Mesothelial cell of epicardium (in vitro differentiated cells): ENCODE measurements at places on chromosomes 3 and 15. TPM values are rescaled to one million over a fixed set of nuclear protein-coding genes. Genes with fewer than 3 reads are reported as not detected.

GRCh38 chr15:40481341-40482074 lies 10.7 kb downstream of the CHST14 start:
- H3K4me1 ChIP-seq, result peaks cover 3% of the 10 kb centered on the region
- H3K4me3 ChIP-seq, result no peak overlapping the region
- no peak overlapping the region for H3K27ac ChIP-seq
- H3K36me3 ChIP-seq, result no peaks in the 10 kb centered on the region
- H3K27me3 ChIP-seq, result peaks cover 8% of the 10 kb centered on the region

DNA sequence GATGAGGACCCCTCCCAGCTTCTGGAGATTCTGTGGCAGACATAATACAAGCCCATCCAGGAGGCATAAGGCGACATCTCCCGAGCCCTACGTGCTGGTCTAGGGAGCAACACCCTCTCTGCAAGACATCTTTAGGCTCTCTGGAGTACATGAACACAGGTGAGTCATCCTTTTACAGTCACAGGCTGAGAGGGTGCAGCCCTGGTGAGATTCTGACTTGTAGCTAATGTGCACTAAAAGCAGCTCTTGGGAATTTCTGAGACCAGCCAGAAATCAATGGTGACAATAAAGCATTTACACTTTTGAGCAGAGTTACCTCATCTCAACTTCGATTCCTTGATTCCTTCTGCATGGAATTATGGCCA lies 131.1 kb downstream of the XXYLT1 start:
- H3K36me3 ChIP-seq, result peaks cover 24% of the 10 kb centered on the region
- DNase-seq, result no peak
- peaks cover 7% of the 10 kb centered on the region for H3K4me1 ChIP-seq
- no peak overlapping the region for H3K27ac ChIP-seq

DNA sequence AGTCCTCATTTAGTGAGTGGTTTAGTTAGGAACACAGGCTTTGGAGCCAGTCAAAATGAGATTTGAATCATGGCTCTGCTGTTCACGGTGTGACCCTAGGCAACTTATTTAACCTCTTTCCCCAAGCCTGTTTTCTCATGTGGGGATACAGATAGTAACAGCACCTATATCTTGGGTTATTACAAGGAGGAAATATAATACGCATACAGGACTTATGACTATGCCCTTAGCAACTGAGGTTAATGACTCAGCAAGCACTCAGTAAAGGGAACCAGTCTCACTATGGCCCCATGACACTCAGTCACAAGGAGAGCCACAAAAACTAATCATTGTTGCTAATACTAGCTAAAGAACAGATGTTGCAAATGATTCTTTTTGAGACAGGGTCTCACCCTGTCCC lies 45.9 kb downstream of the SUMF1 start:
- H3K27ac ChIP-seq, result no peak overlapping the region
- peaks cover 5% of the 10 kb centered on the region for H3K36me3 ChIP-seq
- no peak overlapping the region for H3K4me3 ChIP-seq
- no peaks in the 10 kb centered on the region for H3K27me3 ChIP-seq
- peaks cover 7% of the 10 kb centered on the region for H3K4me1 ChIP-seq

MFGE8 gene
- total RNA-seq, result 176 to 182 TPM (median 181 TPM) in 3 replicates

GRCh38 chr3:141275032-141275422 lies 43.4 kb downstream of the PXYLP1 start:
- DNase-seq, result no peak
- peaks cover 8% of the 10 kb centered on the region for H3K4me1 ChIP-seq
- no peaks in the 10 kb centered on the region for H3K27me3 ChIP-seq
- peaks cover 3% of the 10 kb centered on the region for H3K36me3 ChIP-seq
- H3K27ac ChIP-seq, result no peak overlapping the region
- no peak overlapping the region for H3K4me3 ChIP-seq
